ENCODE measurements at places on chromosomes 16 and 17.

- no peak for DNase-seq
Measured at GRCh38 chr16:23642246-23642774, 1.0 kb downstream of the DCTN5 start.

DNA sequence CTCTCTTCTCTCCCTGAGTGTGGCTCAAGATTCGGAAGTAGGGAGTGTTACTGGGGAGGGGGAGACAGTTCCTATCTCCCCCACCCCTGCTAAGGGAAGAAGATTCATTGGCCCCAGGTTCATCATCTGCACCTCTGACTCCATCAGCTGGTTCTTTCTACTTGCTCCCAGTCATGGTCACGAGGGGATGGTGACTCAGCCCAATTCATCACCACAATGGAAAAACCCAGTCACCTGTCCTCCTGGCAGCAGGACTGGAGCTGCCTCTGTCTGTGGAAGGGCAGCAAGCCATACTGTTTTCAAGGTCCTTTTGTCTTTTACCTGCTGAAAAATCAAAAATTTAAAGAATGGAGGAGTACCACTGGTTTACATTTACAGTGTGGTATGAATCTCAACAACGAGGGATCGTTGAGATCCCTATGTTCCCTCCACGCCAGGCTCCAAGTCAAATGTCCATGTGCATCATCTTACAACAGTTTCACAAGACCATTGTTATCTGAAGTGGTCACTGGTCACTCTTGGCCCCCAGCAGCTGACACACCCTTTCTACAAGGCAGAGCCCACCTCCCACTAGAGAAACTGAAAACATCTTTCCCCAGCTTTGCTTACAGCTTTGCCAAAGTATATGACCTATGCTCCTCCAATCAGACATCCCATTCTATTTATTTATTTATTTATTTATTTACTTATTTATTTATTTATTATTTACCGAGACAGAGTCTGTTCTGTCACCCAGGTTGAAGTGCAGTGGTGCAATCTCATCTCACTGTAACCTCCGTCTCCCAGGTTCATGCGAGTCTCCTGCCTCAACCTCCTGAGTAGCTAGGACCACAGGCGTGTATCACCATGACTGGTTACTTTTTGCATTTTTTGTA, 40.4 kb upstream of the NDRG4 start:
- DNase-seq, result peak; percentile 63

GRCh38 chr17:33260638-33261037, 32.5 kb downstream of the ASIC2 start:
- no peak for DNase-seq

GRCh38 chr17:49247944-49248343, 17.4 kb upstream of the PHOSPHO1 start:
- no peak for DNase-seq

GRCh38 chr16:9996221-9996620, 186.0 kb downstream of the GRIN2A start:
- DNase-seq, result no peak

- no peak for DNase-seq
Measured at GRCh38 chr16:31513126-31513525, 4.9 kb upstream of the RUSF1 start.

GRCh38 chr16:1580256-1580655, 31.6 kb downstream of the IFT140 start:
- DNase-seq, result no peak

GRCh38 chr17:60086818-60087591, 8.3 kb upstream of the HEATR6 start:
- no peak for DNase-seq

- DNase-seq, result peak; percentile 30
Measured at GRCh38 chr17:64507413-64507782, 621 bp downstream of the CEP95 start.

GRCh38 chr16:56628486-56629350, 3.1 kb downstream of the MT1E start:
- DNase-seq, result no peak

GRCh38 chr16:58426966-58427365, 34.7 kb downstream of the GINS3 start:
- DNase-seq, result no peak

Measured in stimulated activated CD4-positive, alpha-beta T cell treated with anti-CD3 and anti-CD28 coated beads, Interleukin-2, amount 100 ng/mL, for 24 hours (primary cell).